ENCODE measurements at places on chromosomes 12 and 14. TPM values are rescaled to one million over a fixed set of nuclear protein-coding genes. Genes with fewer than 3 reads are reported as not detected.
A peak's percentile ranks its signal among the peaks of the same experiment; 100 is the strongest.

The GLIPR1 gene
- total RNA-seq: 9.3 TPM

The KRT2 gene
- total RNA-seq: not detected

The NEUROD4 gene
- total RNA-seq: not detected

The NR4A1 gene
- total RNA-seq: 72.8 TPM

DNA sequence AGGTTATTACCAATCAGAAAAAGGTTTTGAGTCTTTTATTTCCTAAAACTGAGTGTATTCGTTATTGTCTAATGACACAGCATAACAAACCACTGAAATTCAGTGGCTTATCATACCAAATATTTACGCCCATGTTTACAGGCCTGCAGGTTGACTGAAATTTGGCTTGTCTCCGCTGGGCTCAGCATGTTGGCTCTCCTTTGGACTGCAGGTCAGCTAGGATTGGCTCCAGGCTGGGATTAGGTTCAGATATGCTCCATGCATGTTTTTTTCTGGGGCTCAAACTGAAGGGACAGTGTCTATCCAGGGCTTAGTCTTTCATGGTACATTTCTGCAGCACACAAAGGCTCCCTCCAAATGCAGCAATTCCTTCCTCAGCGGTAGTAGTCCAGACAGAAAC lies 569.9 kb downstream of the DIO2 start:
- no peak overlapping the region for H3K4me3 ChIP-seq
- H3K27ac ChIP-seq: no peak overlapping the region
- no peaks in the 10 kb centered on the region for H3K36me3 ChIP-seq
- no peaks in the 10 kb centered on the region for H3K27me3 ChIP-seq
- no peak for DNase-seq
- no peaks in the 10 kb centered on the region for H3K4me1 ChIP-seq

GRCh38 chr12:110776410-110776809 lies 33.7 kb upstream of the PPP1CC start:
- peak; percentile 81 for DNase-seq
- peaks cover 3% of the 10 kb centered on the region for H3K36me3 ChIP-seq
- no peaks in the 10 kb centered on the region for H3K27me3 ChIP-seq
- H3K27ac ChIP-seq: peak overlapping the region; percentile 98
- H3K4me3 ChIP-seq: peak overlapping the region; percentile 9

GRCh38 chr12:123723011-123723410 lies 10.9 kb downstream of the ATP6V0A2 start:
- H3K4me1 ChIP-seq: peaks cover 56% of the 10 kb centered on the region
- H3K27ac ChIP-seq: peak overlapping the region; percentile 73
- H3K4me3 ChIP-seq: no peak overlapping the region

GRCh38 chr14:69328317-69328716 lies 68.4 kb downstream of the GALNT16 start:
- H3K27ac ChIP-seq: no peak overlapping the region
- H3K27me3 ChIP-seq: no peaks in the 10 kb centered on the region
- no peaks in the 10 kb centered on the region for H3K36me3 ChIP-seq
- DNase-seq: no peak

DNA sequence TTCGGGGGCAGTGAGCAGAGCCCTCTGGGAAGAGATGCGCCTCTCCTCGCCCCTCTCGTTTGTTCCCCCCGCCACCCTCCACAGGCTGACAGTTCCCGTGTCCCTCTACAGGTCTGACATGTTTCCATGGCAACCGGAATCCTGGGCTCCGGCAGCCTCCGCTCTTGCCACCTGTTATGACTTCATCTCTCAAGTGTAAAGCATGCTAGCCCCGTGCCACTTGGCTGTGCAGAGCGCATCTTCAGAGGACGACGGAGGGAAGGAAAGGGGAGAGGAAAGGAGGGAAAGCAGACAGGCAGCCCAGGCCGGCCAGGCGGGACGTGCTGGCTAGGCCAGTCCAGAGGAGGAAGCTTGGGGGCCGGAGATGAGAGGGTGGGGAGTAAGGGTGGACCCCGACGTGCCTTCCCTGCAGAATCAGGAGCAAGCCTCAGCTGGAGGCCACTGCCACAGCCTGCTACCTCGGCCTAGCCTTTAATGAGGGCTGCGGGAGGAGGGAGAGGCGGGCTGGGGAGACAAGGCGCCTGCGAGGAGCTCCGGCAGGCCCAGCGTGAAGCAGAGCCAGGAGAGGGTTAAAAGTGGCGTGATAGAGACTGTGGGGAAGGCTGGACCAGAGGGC lies 214.3 kb downstream of the DPF3 start:
- H3K4me3 ChIP-seq: no peak overlapping the region
- no peaks in the 10 kb centered on the region for H3K36me3 ChIP-seq
- DNase-seq: no peak
- no peak overlapping the region for H3K27ac ChIP-seq
- no peaks in the 10 kb centered on the region for H3K27me3 ChIP-seq

GRCh38 chr12:90038289-90038688 lies 329.7 kb upstream of the ATP2B1 start:
- no peaks in the 10 kb centered on the region for H3K36me3 ChIP-seq
- no peak overlapping the region for H3K27ac ChIP-seq
- no peak for DNase-seq
- no peaks in the 10 kb centered on the region for H3K27me3 ChIP-seq
- no peak overlapping the region for H3K4me3 ChIP-seq

- no peak for DNase-seq
- H3K4me1 ChIP-seq: no peaks in the 10 kb centered on the region
Measured at GRCh38 chr14:82029038-82029437, 495.4 kb upstream of the SEL1L start.

GRCh38 chr12:26293612-26294011 lies 98.2 kb downstream of the SSPN start:
- H3K4me1 ChIP-seq: peaks cover 16% of the 10 kb centered on the region
- H3K36me3 ChIP-seq: no peaks in the 10 kb centered on the region
- no peak overlapping the region for H3K27ac ChIP-seq
- no peak overlapping the region for H3K4me3 ChIP-seq
- H3K27me3 ChIP-seq: peaks cover 3% of the 10 kb centered on the region
